Iris pigment epithelial cell (primary cell): ENCODE measurements at places on chromosomes 16 and 17.

- DNase-seq: peak; percentile 35
Observed at GRCh38 chr17:21213638-21214014, 335 bp downstream of the TMEM11 start.

- DNase-seq: no peak
Observed at GRCh38 chr16:59296888-59297287, 562.8 kb upstream of the GOT2 start.

DNA sequence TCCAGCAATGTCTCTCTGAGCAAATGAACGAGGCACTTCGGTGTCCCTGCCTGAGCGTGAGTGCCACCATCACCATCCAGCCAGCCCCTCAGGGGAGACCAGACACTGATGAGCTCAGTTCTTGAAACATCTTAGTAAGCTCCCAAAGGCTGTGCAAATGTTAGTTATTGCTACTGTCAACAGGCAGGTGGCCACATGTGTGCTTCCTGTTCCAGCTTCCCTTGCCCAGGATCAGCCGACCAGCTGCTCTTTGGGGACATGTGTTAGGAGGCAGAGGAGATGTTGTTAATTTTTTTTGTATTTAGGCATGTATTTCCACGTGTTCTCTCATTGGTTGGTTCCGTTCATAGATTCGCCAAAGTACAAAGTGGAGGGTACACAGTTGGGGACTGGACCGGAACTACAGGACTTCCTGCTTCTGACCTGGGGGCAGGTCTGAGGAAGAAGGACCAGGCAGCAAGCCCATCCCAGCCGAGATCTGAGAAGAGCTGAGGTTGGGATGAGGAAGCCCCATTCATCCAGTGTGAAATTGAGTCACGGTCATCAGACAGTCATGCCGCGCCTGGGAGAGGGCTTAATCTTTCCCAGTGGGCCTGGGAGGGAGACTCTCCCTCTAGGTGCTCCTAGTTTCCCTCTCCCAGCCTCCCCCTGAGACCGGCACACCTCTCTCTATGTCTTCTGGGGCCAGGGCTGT is 3.8 kb downstream of the TTYH2 start:
- DNase-seq: no peak

GRCh38 chr16:63361032-63361624 is 1324.9 kb upstream of the CDH8 start:
- peak; percentile 69 for DNase-seq

- DNase-seq: no peak
Observed at GRCh38 chr17:5630434-5630833, 46.1 kb upstream of the NLRP1 start.

DNA sequence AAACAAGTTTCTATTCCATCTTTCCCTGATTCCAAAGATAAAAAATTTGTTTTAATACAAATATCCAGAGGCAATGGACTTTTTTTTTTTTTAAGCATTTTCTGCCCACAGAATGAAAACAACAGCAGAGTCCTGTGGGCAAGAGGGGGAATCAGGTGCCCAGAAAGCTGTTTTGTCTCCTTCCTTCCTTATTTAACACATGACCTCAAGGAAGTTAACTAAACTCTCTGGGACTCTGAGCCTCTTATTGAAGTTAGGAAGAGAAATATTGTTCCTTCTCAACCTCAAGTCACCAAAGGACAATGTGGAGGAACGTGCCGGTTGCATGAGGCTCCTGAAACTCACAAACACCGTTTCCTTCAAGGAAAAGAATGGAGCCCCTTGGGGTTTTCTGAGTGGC is 34.9 kb downstream of the LITAF start:
- no peak for DNase-seq

DNA sequence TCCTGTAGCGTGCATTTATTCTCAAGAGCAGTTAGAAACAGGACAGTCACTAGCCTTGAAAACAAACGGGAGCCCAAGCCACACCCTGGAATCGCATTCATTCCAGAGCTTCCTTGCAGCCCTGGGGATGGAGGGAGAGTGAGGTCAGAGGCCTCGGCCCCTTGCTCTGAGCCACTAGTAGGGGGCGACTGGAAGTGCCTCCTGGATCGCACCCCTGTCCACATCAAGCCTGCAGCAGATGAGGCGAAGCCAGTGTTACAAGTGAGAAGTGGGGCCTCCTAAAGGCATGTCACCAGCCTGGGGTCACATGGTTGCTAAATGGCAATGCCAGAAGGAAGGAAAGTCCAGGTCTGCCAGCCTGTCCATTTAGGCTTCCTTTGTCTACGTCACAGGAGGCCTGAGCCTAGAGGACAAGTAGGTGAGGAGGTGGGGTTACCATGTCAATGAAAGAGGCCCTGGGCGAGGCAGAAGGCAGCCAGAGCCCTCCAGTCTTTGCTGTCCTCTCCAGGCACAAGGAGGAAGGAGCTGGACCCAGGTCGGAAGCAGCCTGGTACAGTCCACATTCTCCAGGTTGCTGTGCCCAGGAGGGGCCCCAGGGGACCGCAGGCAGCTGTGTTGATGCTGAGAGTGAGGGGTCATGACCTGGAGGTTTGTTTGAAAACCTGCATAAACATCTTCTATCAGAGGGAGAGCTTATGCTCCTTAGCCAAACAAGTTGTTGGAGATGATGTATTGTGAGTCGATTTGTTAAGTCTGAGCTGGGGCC is 3.0 kb upstream of the RCVRN start:
- no peak for DNase-seq

DNA sequence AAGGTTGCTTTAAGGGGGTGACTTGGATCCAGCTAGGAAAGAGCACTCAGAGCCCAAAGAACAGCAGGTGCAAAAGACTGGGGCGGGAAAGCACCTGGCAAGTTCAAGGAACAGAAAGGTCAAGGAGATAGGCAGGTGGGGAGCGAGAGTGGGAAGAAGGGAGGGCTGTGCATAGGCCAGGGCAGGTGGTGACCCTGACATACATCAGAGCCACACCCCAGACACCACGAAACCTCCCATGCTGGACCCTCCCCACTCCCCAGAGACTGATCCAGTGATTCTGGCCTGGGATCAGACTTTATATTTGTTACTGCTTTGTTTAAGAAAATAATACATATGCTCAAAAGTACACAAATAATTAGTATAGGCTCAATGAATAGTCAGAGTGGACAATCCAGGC is 48.5 kb upstream of the RBFOX3 start:
- DNase-seq: no peak

- DNase-seq: peak; percentile 28
Observed at GRCh38 chr17:32007463-32008298, 498 bp downstream of the LRRC37B start.

DNA sequence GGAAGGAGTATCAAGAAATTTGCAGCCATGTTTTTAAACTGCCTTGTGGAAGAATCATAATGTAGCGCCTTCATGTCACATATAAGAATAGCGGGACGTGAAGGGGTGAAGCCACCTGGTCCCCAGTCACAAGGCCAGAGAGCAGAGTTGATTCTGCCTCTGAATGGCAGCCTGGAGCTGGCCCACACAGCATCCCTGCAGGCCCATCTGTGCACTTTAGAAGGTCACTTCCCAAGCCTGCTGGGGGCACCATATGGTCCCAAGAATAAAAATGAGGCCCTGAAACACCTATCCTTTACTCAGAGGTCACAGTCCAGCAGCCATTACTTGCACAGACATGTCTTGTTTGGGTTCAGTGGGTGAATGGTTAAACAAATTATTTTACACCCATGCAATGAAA is 15.0 kb downstream of the CD300E start:
- no peak for DNase-seq

DNA sequence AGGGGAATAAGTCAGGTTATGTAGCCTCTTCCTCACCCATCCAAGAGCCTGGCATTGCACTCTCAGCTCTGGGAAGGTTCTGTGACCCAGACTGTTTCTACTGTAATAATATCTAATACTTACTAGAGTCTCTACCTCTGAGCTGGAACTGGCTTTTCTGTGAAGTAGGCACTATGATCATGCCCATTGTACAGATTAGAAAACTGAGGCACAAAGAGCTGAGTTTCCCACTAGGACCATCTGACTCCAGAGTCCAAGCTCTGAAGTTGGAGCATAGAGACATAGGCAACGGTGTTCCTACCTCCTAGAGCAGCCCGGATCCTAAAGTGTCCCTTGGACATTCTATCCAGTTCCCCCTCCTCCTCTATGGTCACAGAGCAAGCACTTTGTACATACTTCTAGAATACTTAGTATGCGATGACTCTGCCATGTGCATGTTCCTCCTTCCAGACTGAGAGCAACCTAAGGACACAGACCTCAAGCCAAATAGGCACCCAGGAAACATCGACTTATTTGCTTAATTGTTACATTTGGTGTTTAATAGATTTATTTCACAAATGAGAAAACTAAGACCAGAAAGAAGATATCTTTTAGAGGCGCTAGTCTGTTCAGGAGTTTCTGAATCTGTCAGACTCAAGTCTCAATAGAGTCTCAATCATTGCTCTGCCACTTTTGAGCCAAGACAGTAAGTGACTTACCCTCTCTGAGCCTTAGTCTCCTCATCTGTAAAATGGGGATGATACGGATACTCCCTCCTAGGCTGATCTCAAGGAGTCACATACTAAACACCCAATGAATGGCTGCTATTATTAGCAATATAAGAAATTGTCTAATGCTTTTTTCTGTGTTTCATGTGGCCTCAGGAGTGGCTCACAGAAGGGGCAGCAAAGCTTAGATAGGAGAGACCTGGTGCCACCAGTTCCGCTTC is 3.6 kb downstream of the CLEC19A start:
- no peak for DNase-seq

- DNase-seq: peak; percentile 23
Observed at GRCh38 chr16:87043231-87044031, 273.8 kb downstream of the C16orf95 start.

DNA sequence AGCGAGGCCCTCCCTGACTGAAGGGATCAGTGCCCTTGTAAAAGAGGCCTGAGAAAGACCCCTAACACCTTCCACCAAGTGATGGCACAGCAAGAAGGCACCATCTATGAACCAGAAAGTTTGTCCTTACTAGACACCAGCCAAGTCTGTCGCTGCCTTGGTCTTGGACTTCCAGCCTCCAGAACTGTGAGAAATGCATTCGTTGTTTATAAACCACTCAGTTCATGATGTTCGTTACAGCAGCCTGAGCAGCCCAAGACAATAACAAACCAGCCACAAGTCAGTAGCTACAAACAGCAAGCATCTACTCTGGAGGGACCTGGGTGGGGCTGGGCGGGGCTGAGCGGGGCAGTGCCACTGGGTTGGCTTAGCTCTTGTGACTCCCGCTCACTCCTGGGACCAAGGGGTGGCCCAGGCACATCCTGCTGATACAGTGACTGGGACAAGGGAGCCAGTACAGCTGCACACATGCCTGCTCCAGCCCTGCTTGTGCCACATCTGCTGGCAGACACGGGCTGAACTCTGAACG is 234.9 kb downstream of the IRF8 start:
- DNase-seq: no peak

GRCh38 chr17:27086526-27086925 is 207.4 kb upstream of the WSB1 start:
- DNase-seq: no peak

GRCh38 chr17:2705263-2705662 is 6.3 kb downstream of the CLUH start:
- DNase-seq: peak; percentile 83

DNA sequence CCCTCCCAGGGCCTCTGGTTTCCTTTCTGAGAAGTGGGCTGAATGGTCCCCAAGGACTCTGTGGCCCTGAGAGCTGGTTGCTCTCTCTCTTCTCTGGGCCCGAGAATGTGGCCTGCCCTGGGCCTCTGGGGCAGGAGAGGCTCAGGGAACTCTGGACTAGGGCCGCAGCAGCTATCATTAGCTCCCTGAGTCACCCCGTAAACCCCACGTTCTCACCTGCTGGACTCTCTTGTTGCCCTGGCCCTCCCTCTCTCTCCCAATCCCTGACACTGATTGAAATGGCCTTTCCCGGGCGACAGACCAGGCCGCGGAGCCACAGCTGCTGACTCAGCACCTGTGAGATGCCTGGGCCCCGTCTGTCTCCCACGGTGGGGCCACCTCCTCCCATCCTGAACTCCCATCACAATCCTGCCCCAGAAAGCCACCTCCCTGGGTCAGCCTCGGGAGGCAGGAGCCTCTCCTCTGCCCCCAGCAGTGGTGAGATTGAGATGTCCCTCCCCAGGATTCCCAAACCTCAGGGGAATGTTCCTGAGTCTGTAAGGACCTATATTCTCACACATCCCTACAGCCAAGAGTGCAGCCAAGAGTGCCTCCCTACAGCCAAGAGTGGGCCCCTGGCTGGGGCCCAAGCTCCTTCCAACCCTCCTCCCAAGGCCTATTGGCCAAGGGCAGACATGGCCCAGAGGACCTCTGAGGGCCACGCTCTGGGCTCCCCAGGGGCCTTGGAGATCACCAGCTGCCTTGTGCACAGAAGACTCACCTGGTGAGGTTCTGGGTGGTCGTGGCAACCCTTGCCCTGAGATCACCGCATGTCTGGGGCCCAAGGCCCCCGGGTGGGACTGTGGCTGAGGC is 470 bp downstream of the TRPV3 start:
- no peak for DNase-seq

GRCh38 chr16:77398495-77398894 is 36.3 kb downstream of the ADAMTS18 start:
- DNase-seq: no peak

DNA sequence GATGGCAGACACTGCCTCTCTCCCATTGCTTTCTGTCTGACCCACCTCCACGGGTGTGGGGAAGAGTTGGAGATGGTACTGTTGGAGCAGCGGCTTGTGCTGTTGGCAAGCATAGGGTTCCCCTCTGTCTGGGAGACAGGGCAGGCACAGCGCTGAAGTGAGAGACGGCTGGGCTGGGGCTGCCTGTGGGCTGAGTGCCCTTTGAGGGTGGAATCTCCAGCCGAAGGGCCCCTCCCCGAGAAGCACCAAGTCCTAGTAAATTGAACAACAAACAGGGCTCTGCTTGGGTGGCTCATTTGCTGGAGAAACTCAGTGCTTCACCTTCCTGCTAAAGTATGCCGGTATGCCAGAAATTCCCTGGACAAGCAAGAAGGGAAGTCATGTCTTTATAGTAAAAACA is 79.7 kb downstream of the KSR1 start:
- peak; percentile 34 for DNase-seq

GRCh38 chr17:82088838-82089722 is 9.0 kb downstream of the FASN start:
- DNase-seq: no peak

- DNase-seq: no peak
Observed at GRCh38 chr17:80183581-80184422, 14.0 kb downstream of the CARD14 start.

GRCh38 chr17:68248199-68248825 is 469 bp downstream of the AMZ2 start:
- DNase-seq: peak; percentile 58

DNA sequence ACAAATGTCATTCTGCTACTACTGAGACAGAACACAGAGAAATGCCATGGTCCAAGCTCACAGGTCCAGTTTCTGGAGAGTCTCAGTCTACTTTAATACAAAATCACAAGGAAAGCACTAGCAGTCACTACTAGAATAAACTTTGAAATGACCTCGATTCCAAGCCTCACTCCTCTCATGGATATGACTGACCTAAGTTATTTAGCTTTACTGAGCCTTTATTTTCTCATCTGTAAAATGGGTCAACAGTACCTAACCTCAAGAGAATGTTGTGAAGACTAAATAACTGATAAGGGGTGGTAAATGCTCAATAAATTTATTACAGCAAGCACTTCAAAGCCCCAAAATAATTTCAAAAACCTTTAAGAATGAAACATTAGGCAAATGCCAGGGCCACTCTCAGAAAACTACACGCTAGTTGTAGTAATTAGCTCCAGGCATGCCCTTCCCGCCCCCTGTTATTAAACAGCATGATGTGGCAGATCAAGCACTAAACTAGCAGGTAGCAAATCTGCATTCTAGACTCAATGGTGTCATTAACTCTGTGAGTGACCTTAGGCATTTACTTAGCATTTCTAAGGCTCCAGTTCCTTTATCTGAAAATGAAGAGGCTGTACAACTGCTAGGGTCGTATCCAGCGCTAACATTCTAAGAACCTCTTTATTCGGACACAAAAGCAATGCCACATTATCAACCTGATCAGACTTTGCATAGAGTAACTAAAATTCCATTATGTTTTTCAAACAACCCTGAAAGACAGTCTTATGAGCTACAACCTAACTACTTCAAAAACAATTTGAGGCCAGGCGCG is 8.4 kb downstream of the GSPT1 start:
- DNase-seq: no peak
